ENCODE measurements at places on chromosomes 11 and 22.

DNA sequence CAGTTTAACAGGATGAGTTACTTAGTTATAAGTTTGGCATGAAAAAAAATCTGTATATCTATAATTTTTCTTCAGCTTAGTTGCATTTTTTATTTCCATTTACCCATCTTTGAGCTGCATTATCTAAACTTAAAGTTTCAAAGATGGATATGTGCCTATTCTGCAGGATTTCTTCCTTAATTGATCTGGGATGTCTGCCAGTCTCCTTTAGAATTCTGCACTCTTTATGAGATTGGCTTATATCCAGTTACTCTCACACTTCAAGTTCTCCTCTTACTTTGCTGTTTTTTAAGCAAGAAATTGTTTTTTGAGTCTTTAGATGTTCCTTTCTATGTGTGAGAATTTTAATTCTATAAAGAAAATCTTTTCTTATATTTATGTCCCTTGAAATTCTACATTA lies 5.1 kb upstream of the PDGFD start:
- DNase-seq = no peak

- no peak for DNase-seq
Observed at GRCh38 chr11:34344410-34344767, 13.4 kb downstream of the ABTB2 start.

DNA sequence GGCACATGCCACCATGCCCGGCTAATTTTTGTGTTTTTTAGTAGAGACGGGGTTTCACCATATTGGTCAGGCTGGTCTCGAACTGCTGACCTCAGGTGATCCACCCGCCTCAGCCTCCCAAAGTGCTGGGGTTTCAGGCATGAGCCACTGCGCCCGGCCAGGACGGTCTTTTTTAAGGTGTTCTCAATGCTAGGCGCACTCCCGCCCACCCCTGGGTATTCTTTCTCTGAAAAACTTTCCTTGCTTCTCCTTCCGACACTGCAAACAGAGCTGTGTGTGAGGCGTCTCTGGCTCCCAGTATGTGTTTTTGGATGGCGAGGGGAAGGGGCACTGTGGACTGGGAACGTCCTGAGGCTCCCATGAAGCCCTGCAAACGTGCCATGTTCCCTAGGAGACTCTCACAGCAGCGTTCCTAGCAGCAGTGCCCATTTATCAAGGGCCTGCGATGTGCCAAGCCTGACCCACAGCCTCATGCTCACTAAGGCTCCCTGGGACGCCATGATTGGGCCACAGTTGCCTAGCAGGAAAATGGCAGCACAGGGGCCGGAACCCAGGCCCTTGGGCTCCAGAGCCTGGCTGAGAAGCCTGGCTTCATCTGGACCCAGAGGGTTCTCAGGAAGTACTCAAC lies 2.4 kb upstream of the RASL10A start:
- no peak for DNase-seq

DNA sequence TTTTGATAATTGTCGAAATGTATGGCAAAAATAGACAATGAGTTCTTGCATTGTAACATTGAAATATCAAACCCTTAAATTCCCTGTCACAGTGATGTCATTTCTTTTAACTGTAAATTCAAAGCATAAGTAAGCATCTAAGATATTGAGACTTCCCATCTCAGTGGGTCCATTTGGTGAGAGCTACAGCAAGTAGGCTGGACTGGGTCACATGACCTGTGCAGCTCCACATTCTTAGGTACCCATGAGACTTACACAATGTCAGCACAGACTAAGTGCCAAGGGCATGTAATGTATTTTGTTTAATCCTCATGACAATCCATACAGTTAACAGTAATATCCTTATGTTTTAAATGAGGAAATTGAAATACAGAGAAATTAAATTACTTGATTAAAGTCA lies 210.7 kb downstream of the NELL1 start:
- DNase-seq = no peak

- no peak for DNase-seq
Observed at GRCh38 chr22:49609207-49609876, 218.3 kb downstream of the BRD1 start.

DNA sequence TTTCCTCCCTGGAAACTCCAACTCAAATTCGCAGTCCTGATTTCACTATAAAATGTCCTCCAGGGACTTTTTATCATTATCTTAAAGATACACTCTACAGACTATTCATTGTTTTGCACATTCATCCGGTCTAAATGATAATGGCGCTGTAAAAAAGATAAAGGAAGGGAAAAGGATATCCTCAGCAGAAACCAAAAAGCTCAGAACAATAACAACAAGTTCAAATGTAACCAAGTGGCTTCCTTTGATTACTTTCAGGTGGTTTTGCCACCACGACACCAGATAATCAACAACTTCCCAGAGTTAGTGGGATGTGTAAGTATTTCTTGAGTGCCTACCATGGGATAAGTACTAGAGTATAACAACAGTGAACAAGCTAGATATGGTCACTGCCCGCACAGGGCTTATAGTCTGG lies 26.3 kb downstream of the PRCP start:
- DNase-seq = no peak

DNA sequence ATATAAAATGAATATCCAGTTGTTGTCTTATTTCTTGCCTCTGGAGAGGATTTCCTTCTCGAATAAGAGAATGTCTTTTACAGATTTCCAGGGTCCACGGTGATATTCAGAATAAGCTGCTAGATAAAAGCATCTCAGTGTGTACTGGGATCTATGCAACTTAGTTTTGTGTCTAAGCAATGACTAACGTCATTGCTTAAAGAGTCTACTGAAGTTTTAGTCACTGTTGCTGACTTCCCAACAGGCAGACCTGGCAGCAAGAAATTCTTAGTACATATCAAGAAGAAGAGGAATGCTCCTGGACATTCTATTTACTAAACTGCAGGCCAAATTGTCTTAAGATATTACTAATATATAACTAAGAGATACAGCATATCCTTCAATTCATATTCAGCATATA lies 70.3 kb downstream of the SOX6 start:
- DNase-seq = no peak

DNA sequence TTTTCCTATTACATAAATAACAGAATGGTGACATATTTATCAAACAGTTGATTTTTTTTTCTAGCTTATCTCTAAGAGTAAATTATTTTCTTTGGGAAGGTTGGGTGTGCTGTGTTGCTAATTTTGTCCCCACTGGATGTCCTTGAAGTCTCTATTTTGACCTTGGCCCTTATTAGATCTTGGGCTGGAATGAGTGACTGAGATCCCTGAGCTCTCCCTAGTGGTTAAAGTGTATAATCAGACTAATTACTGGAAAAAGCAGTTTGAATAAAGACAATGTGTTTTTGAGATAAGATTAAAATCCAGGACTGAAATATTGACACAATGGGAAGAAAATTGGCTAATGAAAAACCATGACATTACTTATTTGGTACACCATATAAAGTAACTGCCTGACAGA lies 56.1 kb downstream of the AASDHPPT start:
- DNase-seq = no peak

DNA sequence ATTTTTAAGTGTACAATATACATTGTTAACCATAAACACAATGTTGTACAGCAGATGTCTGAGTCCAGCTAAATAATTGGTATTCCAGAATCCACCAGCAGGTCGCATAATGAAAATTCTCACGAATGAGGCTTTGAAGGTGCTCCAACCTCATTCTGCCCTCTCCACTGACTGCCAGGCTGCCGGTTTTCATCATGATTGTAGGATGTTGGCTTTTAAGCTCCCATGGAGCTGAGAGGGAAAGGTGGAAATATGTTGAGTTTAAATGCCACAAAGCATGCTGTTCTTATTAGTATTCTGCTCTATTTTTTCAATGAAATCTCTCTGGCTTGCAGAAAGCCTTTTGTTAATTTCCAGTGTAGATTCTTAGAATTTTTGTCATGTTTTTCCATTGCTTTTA lies 337.2 kb upstream of the DDI1 start:
- no peak for DNase-seq

DNA sequence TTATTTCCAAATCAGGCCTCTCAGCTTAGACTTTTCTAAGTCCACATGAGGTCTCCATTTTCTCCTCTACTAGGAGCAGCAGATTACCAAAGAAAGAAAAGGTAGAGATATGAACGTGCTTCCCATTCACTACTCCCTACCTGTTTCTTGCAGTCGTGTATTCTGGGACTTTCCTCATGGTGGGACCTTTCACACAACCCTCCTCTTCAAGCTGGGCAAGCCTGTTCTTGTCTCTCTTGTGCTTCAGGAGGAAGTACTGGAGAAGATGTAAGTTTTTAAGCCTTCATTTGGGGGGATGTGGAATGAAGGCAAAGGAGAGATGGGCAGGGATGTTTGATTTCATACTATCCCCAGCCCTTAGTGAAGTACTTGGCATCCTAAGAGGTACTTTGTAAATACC lies 128.8 kb upstream of the SESN3 start:
- no peak for DNase-seq

DNA sequence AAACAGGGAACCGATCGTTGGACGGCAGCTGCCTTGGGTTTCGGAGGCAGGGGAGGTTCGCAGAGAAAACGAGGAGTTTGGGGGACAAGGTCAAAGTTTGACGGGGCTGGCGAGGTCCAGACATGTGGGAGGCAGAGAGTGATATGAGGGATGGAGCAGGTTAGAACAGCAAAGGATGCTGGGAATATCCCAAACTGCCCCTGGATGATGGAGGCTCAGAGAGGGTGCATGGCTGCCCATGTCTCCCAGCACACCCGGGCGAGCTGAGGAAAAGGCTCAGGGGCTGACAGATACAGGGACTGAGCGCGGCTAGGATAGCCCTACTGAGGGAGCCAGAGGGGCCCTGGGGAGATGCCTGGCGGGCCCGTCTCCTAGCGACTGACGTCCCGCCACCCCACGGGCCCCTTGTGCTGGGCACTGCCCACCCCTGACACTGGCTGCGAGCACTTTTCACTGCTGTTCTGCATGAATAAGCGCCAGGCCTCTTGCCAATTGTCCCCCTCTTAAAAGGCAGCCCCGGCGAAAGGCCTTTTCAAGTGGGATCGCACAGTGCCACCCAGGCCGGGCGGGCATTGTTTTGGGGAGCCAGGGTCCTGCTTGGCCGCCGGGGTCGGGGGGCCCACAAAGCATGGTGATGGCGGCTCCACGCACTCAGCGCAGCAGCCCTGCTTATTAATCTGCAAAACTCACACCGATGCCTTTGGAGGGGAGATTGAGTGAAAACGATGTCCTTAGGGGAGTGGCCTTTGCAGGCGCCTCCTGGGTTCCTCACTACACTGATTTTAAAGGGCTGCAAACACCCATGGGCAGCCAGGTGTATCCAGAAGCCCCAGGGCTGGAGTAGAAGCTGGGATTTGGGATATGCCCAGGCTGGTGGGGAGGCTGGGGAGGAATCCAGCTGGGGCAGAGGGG lies 90.0 kb upstream of the LINC01488 start:
- DNase-seq = no peak

All from iPS-NIHi11 (cell line).